ENCODE measurements at places on chromosomes 2 and 18.

DNA sequence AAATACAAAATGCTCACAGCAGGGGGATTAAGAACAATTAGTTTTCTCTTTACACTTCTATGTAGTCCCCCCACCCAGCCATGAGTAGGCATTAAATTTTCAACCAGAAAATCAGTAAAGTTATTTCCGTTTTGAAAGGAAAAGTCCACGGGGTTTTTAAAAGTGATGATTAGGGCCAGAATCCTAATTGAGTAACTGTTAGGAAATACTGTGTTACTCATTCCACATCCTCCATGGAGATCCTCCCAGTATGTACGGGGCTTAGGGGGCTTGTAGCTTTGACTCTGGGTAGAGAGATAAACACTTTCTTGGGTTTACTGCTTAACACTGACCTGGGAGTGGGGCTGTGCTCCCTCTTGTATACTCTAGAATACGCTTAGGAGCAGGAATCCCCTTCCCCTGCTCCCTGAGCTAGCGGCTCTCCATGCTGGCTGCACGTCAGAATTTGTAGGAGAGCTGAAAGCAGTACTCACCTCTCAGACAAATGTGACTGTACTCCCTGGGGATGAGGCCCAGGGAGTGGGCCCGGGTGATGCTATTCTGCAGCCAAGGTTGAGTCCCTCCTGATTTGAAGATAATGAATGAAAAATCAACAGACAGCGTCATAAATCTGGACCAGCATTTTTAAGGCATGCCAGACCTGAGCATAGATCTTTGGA lies 100.5 kb downstream of the SLC4A3 start:
- DNase-seq: no peak

- DNase-seq: no peak
Measured at GRCh38 chr18:63427558-63427957, 5.3 kb upstream of the VPS4B start.

DNA sequence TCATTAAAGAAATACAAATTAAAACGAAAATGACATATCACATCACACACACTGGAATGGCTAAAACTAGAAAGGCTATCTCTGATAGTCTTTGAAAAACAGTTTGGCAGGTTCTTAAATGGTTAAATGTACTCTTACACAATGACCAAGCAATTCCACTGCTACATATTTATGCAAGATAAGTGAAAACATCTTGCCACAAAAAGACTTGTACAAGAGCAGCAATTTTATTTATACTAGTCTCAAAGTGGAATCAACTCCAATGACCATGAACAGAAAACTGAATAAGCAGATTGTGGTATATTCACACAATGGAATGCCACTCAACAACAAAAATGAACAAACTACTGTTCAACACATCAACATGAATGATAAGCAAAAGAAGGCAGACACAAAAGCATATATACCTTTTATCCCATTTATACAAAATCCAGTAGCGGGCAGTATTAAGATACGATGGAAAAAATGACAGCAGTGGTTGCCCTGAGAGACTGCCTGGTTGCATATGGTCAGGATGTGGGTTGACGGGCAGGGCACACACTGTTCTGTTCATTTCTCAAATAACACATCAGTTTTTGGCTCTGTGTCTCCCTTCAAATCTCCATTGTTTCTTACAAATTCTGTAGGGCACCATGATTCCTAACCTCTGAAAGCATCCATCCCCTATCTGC lies 25.4 kb downstream of the SP100 start:
- DNase-seq: no peak

- DNase-seq: no peak
Measured at GRCh38 chr18:12911025-12911928, 27.2 kb upstream of the PTPN2 start.

DNA sequence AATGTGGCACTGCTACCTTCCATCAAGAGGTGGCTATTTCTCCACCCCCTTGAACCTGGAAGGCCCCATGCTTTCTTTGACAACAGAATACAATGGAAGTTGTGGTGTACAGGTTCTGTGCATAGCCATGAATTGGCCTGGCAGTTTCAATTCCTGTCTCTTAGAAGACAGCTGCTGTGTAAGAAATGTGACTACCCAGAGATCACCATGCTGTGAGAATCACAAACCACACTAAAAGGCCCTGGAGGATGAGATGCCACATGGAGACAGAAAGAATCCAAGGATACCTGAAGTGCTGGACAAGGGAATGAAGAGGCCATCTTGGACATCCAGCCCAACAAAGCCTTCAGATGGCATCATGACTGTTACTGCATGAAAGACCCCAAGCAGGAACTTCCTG lies 47.7 kb upstream of the EHBP1 start:
- no peak for DNase-seq

GRCh38 chr2:191436368-191437055 lies 191.3 kb downstream of the MYO1B start:
- no peak for DNase-seq

DNA sequence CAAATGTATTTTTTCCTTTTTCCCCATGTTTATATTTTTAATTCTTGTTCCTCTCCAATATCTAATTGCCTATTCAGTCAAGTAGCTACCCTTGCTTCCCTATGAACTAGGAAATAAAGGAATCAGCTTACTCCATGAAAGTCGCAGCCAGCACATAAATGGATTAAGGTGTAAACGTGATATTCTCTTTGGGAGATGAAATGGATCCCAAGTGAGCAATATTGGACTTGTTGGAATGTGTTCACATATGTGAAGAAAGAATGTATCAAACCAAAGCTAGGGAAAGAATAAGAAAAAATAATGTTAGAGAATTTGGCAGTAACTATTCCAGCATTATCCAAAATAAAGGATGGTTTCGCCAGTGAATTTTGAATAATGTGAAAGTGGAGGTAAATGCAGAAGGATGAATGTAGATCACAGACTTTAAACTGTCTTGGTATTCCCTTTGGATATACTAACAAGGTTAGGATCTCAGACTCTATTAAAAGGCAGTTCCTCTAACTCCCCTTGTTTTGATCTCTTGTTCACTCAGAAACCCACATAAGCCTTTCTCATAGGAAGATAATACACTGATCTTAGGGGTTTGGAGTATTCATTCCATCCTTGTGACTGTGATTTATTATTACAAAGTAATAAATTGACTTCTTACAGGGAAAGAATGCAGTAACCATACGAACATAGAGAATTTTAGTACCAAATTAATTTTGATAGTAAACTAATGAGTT lies 208.1 kb downstream of the BABAM2 start:
- DNase-seq: no peak

DNA sequence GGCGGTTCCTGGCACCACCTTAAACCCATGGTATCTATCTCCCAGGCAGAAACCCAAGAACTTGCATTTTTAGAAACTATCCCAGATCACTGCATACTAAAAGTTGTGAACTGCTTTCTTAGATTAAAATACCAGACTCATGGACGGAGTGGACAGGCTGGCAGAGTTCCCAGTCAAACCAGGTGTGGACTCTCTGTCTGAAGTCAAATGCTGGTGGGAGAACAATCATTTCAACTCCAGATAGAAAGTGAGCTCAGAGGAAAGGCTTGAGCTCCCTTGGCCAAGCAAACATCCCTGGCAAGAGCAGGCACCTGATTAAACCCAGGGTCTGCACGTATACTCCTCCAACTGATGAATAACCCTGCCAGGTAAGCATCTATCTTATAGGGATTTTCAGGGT lies 19.5 kb downstream of the NXPH2 start:
- DNase-seq: no peak

DNA sequence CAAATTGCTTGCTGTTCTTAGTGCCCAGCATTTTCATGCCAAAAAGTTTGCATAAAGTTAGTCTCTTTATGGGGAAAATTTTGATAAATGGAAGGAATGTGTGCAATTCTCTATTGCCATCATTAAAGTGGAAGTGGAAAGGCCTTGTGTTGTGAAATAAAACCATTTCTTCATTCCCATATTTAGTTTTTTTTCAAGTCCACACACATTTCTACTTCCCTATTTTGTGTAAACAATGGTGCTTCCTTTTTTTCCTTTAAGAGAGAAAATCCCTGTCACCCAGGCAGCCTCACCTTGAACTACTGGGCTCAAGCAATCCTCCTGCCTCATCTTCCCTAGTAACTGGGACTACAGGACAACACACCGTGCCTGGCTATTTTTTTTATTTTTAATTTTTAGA lies 42.3 kb upstream of the NCOA1 start:
- DNase-seq: no peak

DNA sequence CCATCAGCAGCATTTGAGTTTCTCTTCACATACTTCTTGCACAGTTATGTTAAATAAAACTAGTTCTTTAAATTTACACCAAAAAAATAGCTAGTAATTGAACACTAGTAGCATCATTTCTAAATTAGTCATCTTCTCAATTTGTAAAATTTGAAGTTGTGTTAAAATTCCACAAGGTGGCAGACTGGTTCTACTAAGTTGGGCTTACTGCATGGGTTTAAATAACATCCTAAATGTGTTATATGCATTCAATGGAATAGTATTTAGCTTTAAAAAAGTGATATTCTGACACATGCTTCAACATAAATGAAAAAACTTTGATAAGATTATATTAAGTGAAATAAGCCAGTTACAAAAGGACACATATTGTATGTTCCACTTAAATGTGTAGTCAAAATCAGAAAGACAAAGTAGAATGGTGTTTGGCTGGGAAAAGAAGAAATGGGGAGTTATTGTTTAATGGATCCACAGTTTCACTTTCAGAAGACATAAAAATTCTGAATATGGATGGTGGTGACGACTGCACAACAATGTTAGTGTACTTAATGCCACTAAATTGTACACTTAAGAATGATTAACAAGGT lies 28.7 kb upstream of the RPRD1A start:
- DNase-seq: no peak

DNA sequence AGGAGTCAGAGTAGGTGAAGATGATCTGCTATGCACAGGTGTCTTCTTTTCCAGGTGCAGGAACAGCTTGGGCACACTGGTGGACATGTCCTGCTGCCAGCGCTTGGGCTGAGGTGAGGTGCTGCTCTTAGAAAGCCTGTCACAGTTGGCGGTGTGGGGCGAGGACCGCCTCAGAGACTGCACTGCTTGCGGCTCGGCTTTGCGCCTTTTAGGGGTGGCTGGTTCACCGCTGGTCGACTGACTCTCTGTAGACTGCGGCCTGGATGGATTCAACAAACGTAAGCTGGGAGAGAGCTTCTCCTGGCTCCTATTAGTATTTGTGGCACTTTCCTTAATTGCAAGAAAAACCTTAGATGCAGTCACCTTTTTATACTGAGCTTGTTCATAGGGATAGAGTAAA lies 1.7 kb downstream of the MSL3B start:
- no peak for DNase-seq

DNA sequence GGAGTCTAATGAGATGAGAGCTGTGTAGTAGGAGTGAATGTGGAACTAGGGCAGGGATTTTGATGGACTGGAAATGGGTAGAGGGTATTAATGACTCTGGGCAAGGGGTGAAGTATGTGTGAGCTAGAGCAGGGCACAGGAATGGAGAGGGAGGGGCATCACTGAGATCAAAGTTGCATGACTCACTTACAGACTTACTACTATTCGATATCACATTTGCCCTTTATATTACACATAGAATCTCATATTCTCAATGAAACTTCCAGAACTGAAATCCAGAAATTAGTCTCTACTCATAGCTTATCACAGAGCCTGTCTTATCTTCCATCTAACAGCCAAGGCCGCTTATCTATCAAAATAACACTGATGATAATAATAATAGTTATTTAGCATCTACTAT lies 20.0 kb upstream of the ITGB6 start:
- no peak for DNase-seq

GRCh38 chr2:41990688-41991087 lies 57.1 kb upstream of the PKDCC start:
- DNase-seq: no peak

- no peak for DNase-seq
Measured at GRCh38 chr18:710418-711300, 1.8 kb downstream of the ENOSF1 start.

DNA sequence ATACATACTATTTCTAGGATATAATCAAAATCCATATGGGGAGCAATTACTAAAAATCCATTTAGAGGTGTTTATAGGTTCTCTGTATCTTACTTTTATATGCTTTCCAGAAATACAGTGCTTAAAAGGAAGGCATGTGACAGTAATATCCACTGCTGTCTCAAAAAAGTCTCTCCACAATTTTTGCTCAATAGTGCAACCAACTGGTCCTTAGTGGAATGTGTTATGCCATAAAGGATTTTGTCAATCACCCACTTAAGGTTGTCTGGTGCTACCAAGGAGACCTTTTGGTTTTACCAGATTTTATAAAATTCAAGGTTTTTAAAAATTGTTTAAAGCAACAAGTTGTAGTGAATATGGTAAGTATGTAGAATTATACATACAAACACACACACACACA lies 328.5 kb upstream of the DSEL start:
- no peak for DNase-seq

DNA sequence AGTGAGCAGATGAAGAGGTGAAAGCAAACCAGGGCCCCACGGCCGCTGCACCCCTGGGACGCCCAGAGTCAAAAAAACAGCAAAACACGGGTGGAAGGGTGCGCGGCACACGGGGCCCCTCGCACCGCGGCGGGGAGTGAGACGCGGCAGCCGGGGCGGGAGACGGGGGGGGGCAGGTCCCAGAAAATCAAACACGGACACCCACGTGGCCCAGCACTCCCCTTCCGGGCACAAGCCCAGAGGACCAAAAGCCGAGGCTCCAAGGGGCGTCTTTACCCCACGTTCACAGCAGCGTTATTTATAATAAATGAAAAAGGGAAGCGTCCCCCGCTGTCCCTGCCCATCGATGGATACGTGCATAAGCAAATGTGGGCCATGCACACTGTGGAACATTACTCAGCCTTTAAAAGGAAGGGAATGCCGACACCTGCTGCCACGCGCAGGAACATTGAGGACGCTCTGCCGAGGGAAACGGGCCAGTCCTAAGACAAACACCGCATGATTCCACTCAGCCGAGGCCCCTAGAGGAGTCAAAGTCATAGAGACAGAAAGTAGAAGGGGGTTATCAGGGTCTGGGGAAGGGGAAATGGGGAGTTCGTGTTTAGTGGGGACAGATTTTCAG lies 677 bp upstream of the COPS9 start:
- no peak for DNase-seq

DNA sequence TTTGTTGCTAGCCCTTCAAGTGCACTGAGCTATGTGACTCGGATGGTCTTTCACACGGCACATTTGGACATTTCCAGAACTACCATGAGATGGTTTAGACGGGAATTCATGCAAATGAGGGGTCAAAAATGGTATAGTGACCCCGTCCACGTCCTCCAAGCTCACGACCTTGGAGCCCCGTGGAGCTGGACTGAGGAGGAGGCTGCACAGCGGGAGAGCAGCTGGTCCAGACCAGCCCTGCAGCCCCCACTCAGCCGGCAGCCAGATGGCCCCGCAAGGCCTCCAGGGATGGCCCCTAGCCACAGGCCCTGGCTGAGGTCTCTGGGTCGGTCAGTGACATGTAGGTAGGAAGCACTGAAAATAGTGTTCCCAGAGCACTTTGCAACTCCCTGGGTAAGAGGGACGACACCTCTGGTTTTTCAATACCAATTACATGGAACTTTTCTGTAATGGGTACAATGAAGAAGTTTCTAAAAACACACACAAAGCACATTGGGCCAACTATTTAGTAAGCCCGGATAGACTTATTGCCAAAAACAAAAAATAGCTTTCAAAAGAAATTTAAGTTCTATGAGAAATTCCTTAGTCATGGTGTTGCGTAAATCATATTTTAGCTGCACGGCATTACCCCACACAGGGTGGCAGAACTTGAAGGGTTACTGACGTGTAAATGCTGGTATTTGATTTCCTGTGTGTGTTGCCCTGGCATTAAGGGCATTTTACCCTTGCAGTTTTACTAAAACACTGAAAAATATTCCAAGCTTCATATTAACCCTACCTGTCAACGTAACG lies 88.8 kb downstream of the EPAS1 start:
- DNase-seq: no peak
